ENCODE measurements at places on chromosomes 12 and 14.

- DNase-seq: no peak
Measured at GRCh38 chr14:55976655-55977054, 141.6 kb upstream of the PELI2 start.

DNA sequence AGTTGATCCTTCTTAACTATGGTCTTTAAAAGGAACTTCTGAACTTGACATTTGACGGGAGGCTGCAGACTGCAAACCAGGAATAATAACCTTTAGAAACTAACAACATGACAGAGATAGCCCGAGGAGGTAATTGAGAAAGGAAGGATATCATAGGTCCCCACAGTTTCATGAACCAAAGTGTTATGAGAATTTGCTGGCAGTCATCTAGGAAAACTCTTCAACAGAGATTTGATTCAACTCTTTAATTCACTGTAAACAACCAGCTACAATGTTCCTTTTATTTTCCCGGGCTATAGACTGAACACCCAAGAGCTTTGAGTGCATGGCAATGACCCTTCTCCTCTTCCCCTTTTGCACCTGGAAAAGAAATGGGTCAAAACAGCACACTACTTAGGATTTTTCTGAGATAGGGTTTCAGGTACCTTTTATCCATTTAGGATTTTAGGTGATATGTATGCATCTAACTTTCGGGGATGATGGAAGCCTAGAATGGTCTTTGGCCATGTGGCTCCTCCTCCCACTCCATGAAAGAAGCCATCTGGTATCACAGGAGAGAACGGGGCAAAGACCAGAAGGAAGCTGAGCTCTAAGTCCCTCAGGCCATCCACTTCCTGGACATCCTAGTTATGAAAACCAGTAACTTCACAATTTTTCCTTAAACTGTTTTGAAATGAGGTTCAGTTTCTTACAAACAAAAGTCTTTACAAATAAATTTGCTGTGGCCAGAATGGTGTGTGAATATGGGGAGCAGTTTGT, 23.0 kb downstream of the GLT8D2 start:
- DNase-seq: no peak

- DNase-seq: no peak
Measured at GRCh38 chr14:72745546-72745945, 148.4 kb downstream of the DPF3 start.

DNA sequence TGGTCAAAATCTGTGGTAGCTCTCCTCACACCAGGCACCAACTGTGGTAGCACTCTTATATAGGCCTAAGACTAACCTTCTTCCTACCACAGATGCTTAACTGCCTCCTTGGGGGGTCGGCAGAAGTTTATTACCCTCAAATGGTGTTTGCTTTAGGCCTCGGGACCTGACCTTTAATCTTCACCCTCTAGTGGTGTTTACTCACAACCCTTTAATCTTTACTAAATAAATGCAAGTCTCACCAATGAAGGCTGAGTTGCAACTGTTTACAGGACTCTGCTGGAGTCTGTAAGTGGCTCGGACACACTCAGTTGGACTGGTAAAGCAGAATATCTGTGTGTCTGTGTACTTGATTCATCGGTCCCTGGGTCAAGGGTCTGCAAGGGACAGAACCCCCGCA, 29.4 kb downstream of the CCER1 start:
- no peak for DNase-seq

DNA sequence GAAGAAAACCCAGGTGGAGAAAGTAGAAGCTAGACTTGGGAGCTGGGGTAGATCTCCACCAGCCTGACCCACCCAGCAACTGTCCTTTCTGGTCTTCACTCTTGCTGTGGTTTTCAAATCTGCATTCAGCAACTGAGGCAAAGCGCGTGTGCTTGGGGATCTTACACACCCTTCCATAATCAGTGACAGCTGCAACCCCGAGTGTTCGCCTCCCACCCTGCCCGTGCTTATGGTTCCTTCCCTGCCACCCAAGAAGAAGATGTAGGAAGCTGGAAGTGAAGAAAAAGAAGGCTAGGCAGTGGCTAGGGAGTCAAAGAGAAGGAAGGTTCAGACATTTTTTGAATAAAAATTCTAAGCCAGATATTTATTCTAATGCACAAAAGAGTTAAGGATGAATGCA, 162.6 kb upstream of the CCND2 start:
- no peak for DNase-seq

- no peak for DNase-seq
Measured at GRCh38 chr12:9651265-9651729, 18.2 kb upstream of the CLEC2D start.

- DNase-seq: no peak
Measured at GRCh38 chr12:23795494-23795893, 154.0 kb downstream of the SOX5 start.

DNA sequence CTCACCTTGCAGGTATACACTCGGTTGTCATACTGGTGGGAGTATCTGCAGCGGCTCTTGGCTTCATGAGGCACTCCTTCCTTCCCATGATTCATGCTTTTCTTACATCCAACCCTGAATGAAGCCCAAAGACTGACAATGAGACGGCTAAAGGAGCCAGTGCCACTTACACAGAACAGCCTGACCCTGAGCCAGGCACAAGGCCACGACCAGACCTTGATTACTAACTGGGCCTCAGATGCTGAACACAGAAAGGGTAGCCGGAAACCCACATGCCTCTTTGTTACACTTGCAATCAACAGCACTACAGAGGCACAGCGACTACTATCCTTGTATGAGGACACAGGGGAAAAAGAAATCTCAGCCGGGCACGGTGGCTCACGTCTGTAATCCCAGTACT, 48.0 kb downstream of the ZFYVE1 start:
- DNase-seq: no peak

GRCh38 chr14:97975962-97976361, 1178.8 kb downstream of the VRK1 start:
- no peak for DNase-seq

- no peak for DNase-seq
Measured at GRCh38 chr12:24244801-24245200, 295.3 kb upstream of the SOX5 start.

- DNase-seq: no peak
Measured at GRCh38 chr12:109539508-109539907, 33.8 kb downstream of the MMAB start.

- DNase-seq: no peak
Measured at GRCh38 chr12:105428793-105429395, 98.4 kb downstream of the C12orf75 start.

DNA sequence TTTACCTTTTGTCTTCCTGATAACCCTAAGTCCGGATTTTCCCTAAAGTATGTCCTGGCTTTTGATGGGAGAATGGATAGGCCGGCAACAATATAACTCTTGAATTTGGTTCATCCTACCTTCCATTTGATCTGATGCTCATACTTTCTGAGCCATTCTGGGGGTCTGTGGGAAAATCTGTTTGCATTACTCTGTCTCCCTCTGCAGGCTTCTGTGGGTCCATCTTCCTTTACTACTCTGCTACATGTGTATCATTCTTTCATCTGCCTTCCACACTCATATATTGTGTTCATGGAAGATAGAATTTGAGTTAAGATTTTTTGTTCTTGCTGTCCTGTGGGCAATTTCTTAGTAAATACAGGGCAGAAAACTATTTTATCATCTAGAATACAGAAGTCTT, 101.5 kb downstream of the NAV3 start:
- DNase-seq: no peak

- no peak for DNase-seq
Measured at GRCh38 chr12:11712491-11712890, 63.0 kb downstream of the ETV6 start.

DNA sequence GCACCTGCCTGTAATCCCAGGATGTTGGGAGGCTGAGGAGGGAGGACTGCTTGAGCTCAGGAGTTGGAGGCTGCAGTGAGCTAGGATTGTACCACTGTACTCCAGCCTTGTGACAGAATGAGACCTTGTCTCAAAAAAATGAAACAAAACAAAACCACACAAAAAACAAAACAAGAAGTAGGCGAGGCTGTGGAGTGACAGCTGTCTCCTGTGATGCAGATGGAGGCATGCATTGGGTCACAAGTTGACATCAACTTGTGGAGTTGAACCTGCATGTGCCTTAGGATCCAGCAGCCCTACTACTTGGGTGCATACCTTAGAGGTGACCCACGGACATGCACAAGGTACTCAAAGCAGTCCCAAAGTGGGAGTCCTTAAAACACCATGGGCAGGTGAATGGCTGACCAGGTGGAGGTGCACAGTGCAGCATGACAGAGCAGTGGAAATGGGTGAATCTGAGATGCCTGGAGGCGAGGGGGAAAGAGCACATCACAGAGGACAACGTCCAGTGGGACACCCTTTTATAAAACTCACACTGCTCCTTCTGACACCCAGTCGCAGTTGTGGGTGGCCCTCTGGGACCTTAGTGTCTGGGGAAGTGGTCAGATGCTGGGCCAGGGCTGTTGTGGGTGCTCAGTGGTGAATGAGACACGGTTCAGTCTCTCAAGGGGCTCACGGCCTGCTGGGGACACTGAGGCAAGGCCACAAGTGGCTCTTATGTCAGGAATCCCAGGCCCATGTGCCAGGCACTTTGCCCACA, 12.7 kb downstream of the PLBD2 start:
- no peak for DNase-seq

DNA sequence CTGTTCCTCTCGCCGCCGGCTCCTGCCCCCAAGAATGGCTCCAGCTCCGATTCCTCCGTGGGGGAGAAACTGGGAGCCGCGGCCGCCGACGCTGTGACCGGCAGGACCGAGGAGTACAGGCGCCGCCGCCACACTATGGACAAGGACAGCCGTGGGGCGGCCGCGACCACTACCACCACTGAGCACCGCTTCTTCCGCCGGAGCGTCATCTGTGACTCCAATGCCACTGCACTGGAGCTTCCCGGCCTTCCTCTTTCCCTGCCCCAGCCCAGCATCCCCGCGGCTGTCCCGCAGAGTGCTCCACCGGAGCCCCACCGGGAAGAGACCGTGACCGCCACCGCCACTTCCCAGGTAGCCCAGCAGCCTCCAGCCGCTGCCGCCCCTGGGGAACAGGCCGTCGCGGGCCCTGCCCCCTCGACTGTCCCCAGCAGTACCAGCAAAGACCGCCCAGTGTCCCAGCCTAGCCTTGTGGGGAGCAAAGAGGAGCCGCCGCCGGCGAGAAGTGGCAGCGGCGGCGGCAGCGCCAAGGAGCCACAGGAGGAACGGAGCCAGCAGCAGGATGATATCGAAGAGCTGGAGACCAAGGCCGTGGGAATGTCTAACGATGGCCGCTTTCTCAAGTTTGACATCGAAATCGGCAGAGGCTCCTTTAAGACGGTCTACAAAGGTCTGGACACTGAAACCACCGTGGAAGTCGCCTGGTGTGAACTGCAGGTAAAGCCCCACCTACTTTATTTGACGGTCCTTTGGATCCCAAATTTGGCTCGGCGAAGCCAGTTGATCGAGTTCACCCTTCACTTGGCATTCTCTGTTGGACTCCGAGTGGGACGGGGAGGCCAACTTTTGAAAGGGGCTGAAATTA, 1.5 kb downstream of the WNK1 start:
- peak; percentile 24 for DNase-seq

DNA sequence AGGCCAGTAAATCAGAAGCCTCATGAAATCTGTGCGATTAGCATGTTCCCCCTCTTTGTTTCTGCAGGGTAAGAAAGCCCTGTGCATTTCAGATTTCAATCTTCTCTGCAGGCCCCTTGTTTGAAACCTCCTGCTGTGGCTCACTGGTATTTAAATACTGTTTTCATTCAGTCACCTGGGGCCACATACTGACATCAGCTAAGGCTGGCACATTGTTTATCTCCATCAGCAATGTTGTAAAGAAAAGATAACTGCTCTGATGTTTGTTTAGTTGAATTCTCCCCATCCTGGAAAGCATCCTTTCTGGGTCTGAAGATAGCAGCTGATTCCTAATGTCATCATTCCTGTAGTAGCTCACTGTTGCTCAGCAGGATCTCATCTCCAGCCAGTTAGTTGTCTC, 554.9 kb downstream of the NRXN3 start:
- no peak for DNase-seq
